ENCODE measurements at places on chromosomes 11 and 22.
A peak's percentile ranks its signal among the peaks of the same experiment; 100 is the strongest.

GRCh38 chr11:26974996-26975395 is 18.9 kb upstream of the FIBIN start:
- no peak for DNase-seq

DNA sequence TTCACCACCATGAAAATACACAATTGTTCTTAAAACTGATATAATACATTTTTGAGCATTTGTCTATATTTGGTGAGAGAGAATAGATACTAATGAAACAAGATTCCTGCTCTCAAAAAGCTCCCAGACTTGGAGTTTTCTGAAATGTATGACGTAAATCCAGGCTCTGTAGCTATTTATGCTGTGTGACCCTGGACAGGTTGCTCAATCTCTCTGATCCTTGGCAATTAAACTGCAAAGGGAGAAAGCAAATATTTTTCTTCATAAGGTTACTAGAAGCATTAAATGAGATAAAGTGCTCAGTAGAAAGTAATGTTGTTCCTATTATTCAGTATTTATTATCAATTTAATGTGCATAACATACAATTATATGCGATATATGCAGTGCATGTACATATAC is 42.5 kb downstream of the SVIP start:
- DNase-seq = no peak

GRCh38 chr22:31253949-31254348 is 38.3 kb downstream of the PIK3IP1 start:
- DNase-seq = no peak

DNA sequence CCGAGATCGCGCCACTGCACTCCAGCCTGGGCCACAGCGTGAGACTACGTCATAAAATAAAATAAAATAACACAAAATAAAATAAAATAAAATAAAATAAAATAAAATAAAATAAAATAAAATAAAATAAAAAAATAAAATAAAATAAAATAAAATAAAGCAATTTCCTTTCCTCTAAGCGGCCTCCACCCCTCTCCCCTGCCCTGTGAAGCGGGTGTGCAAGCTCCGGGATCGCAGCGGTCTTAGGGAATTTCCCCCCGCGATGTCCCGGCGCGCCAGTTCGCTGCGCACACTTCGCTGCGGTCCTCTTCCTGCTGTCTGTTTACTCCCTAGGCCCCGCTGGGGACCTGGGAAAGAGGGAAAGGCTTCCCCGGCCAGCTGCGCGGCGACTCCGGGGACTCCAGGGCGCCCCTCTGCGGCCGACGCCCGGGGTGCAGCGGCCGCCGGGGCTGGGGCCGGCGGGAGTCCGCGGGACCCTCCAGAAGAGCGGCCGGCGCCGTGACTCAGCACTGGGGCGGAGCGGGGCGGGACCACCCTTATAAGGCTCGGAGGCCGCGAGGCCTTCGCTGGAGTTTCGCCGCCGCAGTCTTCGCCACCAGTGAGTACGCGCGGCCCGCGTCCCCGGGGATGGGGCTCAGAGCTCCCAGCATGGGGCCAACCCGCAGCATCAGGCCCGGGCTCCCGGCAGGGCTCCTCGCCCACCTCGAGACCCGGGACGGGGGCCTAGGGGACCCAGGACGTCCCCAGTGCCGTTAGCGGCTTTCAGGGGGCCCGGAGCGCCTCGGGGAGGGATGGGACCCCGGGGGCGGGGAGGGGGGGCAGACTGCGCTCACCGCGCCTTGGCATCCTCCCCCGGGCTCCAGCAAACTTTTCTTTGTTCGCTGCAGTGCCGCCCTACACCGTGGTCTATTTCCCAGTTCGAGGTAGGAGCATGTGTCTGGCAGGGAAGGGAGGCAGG is at the start of gene GSTP1:
Gene GSTP1, plus strand, starts transcription at position 566 of the 958 bp plus-strand sequence. Its CDS starts 32 bp downstream, at position 598.
- DNase-seq = peak; percentile 94

DNA sequence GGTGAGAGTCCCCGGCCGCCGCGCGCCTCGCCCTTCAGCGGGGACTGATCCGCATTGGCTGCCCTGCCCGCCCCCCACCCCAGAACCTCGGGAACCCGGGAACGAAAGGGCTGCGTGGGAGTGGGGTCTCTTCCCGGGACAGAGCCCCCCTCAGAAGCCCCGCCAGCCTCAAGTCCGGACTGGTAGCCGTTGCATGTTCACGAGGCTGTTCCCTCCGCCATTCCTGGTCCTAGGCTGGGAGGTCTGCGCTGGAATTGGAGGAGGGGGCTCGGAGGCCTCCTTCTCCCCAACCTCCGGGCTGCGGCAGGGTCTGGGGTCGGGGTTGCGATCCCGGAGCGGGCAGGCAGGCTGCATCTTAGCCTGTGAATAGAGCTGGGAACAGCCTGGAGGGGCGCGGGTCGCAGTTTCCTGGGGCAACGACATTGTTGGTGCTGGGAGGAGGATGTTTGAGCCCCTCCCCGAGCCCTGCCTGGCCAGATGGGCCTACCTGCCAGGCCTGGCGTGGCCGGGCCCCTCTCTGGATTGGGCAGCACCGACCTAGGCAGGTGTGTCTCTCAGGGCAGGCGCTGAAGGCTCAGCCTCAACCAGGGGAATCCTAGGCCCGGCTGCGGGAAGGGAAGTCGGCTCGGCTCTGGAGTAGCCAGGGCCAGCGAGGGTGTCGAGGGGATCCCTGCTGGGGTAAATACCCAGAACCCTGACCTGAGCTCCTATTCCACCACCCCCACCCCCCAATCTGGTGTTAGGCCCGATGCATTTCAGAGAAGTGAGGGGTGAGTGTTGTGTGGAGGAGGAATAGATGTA is 670 bp downstream of the MAPK8IP1 start:
- no peak for DNase-seq

DNA sequence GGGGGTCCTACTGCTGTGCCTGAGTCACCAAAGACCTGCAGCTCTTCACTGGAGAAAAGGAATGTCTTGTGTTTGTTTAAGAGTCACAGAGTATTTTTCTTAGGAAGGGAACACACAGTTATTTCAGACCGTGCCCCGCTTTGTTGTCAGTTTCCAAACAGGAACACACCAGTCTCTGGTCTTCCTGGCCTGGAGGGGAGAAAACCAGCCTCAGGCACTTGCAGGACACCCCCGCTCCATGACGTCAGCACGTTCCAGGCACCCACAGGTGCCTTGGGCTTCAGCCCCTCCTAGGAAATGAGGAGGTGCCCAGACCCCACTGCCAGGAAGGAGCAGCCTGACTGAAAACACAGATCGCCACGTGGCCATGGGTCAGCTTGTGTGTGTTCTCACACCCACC is 5.4 kb downstream of the DEAF1 start:
- DNase-seq = no peak

All from right hindlimb (tissue), 1 donor.